ENCODE measurements at places on chromosomes 16 and 17.

- DNase-seq: peak; percentile 28
Observed at GRCh38 chr17:82334622-82335394, 1.2 kb upstream of the SECTM1 start.

GRCh38 chr17:82881900-82882714 lies 42.3 kb upstream of the ZNF750 start:
- DNase-seq: no peak

- DNase-seq: no peak
Observed at GRCh38 chr16:85435286-85435685, 177.8 kb upstream of the GSE1 start.

DNA sequence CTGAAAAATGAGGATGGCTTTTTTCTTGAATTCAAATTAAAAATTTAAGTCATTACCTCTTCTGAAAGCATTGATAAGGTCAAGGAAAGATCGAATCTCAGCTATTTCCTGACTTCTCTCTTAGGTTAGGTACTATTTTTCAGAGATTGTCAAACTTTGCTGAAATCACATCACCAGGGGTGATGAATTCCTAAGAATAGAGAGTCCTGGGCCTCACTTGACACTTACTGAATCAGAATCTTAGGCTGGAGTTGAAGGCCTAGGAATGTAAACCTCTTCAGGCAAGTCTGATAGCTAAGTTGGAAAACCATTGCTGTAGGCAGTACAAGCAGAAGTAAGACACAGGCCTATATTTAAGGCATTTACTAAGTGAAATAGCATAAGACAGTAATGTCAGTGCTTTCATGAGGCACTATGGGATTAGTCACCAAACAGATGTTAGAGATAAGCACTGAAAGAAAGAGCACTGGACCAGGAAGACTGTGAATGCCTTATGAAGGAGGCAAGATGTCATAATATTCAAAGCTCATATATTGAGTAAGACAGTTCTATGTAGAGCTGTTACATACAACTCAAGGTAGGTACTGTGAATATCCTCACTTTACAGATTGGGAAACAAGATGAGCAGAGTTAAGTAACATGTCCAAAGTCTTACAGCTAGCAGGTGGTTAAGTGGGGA lies 21.5 kb downstream of the DCAF7 start:
- DNase-seq: no peak

GRCh38 chr16:8572919-8573724 lies 17.2 kb downstream of the TMEM114 start:
- peak; percentile 12 for DNase-seq
